Transverse colon (tissue), 4 donors: ENCODE measurements at places on chromosomes 1 and 21. TPM values are rescaled to one million over a fixed set of nuclear protein-coding genes. Genes with fewer than 3 reads are reported as not detected.

DNA sequence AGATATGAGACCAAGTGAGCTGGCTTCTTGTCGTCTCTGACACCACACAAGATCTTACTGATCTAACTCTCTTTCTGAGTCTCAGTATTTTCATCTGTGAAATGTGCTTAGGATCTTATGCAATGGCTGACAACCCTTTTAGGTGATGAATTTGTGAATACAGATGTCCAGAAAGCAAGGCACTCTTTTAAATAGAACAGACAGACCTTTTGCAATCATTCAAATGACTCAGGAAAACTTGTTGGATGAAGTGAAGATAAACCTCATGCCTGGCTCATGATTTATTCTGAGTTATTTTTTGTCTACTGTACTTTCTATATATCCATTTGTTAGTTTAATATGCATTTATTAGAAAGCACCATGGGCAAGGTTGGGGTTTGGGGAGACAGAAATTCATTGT, 411.3 kb downstream of the PTPRU start:
- no peak overlapping the region for H3K27ac ChIP-seq
- H3K4me1 ChIP-seq, result no peaks in the 10 kb centered on the region
- no peaks in the 10 kb centered on the region for H3K27me3 ChIP-seq
- no peak overlapping the region for H3K4me3 ChIP-seq

- no peaks in the 10 kb centered on the region for H3K27me3 ChIP-seq
- peaks cover 42% of the 10 kb centered on the region for H3K4me1 ChIP-seq
- H3K36me3 ChIP-seq, result no peaks in the 10 kb centered on the region
- H3K27ac ChIP-seq, result no peak overlapping the region
- no peak overlapping the region for H3K4me3 ChIP-seq
- peak; percentile 83 for DNase-seq
Measured at GRCh38 chr1:58881471-58881994, 97.7 kb upstream of the JUN start.

DNA sequence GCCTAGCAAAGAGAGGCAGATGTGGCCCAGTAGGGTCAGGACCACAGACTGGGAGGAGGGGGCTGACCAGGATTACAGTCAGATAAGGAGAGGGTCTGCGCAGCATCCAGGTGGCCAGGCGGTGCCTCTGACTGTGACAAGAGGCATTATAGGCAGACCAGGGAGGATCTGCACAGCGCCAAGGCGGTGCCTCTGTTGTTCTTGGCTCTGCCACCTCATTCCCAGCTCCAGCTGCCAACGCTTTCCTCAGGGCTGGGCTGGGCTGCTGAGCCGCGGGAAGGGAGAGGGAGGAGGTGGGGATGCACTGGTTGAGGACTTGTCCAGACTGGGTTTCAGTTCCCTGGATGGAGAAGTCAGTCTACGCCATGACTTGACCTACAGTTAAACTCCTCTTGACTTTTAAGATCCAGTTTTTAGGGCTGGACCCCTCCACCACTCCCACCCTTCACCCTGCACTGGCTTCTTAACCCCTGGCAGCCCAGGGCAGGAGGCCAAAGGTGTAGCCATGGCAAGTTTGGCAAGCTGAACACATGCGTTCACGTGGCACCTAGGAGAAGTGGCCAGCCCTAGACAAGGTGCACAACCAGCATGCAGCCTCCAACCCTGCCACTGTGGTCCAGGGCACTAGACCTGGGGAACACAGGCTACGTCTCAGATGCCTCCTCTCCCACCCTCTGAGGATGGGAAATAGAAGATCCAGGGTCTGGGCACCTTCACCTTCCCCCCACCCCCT, 4.5 kb upstream of the CRABP2 start:
- peak; percentile 63 for DNase-seq
- H3K4me3 ChIP-seq, result no peak overlapping the region
- H3K4me1 ChIP-seq, result peaks cover 43% of the 10 kb centered on the region
- H3K27ac ChIP-seq, result peak overlapping the region; percentile 49
- H3K27me3 ChIP-seq, result peaks cover 9% of the 10 kb centered on the region
- H3K36me3 ChIP-seq, result no peaks in the 10 kb centered on the region

- peak overlapping the region; percentile 22 for H3K27ac ChIP-seq
- peaks cover 5% of the 10 kb centered on the region for H3K4me1 ChIP-seq
- peak; percentile 7 for DNase-seq
- no peaks in the 10 kb centered on the region for H3K36me3 ChIP-seq
- no peak overlapping the region for H3K4me3 ChIP-seq
Measured at GRCh38 chr1:225453797-225454648, 26.2 kb upstream of the LBR start.

- no peak overlapping the region for H3K4me3 ChIP-seq
- no peak overlapping the region for H3K27ac ChIP-seq
- H3K27me3 ChIP-seq, result peaks cover 40% of the 10 kb centered on the region
- peaks cover 13% of the 10 kb centered on the region for H3K4me1 ChIP-seq
Measured at GRCh38 chr1:115336741-115337140, 1.3 kb downstream of the NGF start.

GRCh38 chr1:239417986-239418640, 31.7 kb downstream of the CHRM3 start:
- H3K4me3 ChIP-seq, result no peak overlapping the region
- no peak overlapping the region for H3K27ac ChIP-seq
- H3K36me3 ChIP-seq, result no peaks in the 10 kb centered on the region
- no peaks in the 10 kb centered on the region for H3K27me3 ChIP-seq
- DNase-seq, result no peak

- no peaks in the 10 kb centered on the region for H3K36me3 ChIP-seq
- H3K27ac ChIP-seq, result no peak overlapping the region
- DNase-seq, result no peak
- H3K4me1 ChIP-seq, result no peaks in the 10 kb centered on the region
Measured at GRCh38 chr1:77624102-77624501, 58.4 kb downstream of the ZZZ3 start.

DNA sequence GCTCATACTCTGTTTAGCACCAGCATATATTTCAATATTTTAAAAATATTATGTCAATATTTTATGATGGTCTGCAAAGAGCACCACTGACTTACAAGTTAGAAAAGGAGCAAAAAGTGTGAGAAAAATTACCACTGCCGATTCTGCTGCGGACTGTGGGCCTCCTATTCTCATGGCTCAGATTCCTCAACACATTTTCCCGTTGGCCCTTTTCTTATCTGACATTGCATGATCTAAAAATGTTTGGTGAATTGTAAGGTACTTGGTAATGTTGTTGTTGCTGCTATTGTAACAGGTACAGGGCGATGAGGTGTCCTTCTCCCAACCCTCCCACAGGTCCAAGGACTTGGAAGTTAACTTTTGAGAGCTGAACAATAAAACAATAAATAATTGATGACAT, 737 bp downstream of the C1orf162 start:
- no peaks in the 10 kb centered on the region for H3K27me3 ChIP-seq
- H3K36me3 ChIP-seq, result no peaks in the 10 kb centered on the region
- H3K4me3 ChIP-seq, result no peak overlapping the region
- peaks cover 8% of the 10 kb centered on the region for H3K4me1 ChIP-seq
- no peak for DNase-seq

- no peaks in the 10 kb centered on the region for H3K27me3 ChIP-seq
- H3K4me1 ChIP-seq, result peaks cover 27% of the 10 kb centered on the region
- DNase-seq, result peak; percentile 89
- no peaks in the 10 kb centered on the region for H3K36me3 ChIP-seq
Measured at GRCh38 chr1:204493984-204494280, 673 bp downstream of the PIK3C2B start.

DNA sequence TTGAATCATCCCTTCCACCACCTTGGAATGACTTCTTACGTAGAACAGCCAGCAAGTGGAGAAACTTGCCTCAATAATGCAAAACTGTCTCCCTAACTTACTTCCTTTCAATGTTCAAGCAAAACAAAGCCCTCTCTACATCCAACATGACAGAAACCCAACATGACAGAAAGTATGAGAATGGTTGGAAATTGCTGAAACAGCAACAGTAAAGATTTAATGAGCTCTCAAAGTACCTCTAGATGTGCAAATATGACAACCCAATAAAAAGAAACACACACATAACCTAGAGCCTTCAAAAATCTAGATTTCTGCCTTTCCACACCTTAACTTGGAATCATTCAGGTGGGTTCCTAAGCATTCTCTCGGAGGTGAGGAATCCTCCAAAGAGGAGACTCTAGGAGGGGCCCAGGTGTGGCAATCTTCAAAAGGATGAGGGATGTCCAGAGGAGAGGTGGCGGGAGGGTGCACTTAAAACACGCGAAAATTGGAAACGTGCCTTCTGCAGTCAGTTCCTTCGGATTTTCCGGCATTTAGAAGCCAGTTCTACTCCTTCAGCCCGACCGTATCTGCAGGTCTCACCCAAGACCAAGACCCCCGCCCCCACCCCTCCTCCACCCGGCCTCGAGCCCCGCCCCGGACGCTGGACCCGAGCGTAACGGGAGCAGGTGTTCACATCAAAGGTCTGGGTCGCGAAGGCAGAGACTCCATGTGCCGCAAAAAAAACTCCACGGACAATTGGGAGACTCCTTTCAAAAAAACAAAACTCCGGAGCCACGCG, 996 bp upstream of the MGST3 start:
- no peaks in the 10 kb centered on the region for H3K27me3 ChIP-seq
- peaks cover 31% of the 10 kb centered on the region for H3K4me1 ChIP-seq
- H3K4me3 ChIP-seq, result peak overlapping the region; percentile 72
- H3K36me3 ChIP-seq, result no peaks in the 10 kb centered on the region
- H3K27ac ChIP-seq, result peak overlapping the region; percentile 90

DNA sequence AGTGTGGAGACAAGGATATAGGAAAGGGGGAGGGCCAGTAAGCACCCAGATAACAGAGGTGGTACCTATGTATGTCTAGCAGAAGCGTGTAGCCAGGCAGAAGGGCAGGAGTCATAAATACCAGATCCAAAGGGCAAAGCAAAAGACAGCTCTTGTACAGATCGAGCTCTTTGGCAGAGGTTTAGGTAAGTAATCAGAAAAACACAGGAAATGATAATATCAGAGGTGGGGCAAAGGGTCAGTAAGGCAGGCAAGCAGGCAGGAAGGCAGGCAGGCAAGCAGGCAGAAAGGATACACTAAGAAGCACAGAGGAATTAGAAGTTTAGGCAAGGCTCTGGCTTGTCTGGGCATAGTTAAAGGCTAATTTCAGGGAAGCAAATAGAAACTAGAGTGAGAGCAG, 22.7 kb upstream of the SLFNL1 start:
- H3K27me3 ChIP-seq, result no peaks in the 10 kb centered on the region
- no peaks in the 10 kb centered on the region for H3K36me3 ChIP-seq
- peak; percentile 35 for DNase-seq

GRCh38 chr1:186093437-186093836, 281.6 kb downstream of the TPR start:
- no peak overlapping the region for H3K27ac ChIP-seq
- no peak for DNase-seq
- no peaks in the 10 kb centered on the region for H3K36me3 ChIP-seq
- no peaks in the 10 kb centered on the region for H3K27me3 ChIP-seq

GRCh38 chr1:172671591-172671990, 12.7 kb downstream of the FASLG start:
- H3K27me3 ChIP-seq, result no peaks in the 10 kb centered on the region
- DNase-seq, result no peak
- no peaks in the 10 kb centered on the region for H3K4me1 ChIP-seq
- H3K36me3 ChIP-seq, result no peaks in the 10 kb centered on the region

GRCh38 chr1:10380594-10381275, 18.1 kb upstream of the PGD start:
- DNase-seq, result no peak
- H3K4me1 ChIP-seq, result no peaks in the 10 kb centered on the region
- H3K36me3 ChIP-seq, result no peaks in the 10 kb centered on the region
- H3K27ac ChIP-seq, result peak overlapping the region; percentile 6
- H3K4me3 ChIP-seq, result no peak overlapping the region

DNA sequence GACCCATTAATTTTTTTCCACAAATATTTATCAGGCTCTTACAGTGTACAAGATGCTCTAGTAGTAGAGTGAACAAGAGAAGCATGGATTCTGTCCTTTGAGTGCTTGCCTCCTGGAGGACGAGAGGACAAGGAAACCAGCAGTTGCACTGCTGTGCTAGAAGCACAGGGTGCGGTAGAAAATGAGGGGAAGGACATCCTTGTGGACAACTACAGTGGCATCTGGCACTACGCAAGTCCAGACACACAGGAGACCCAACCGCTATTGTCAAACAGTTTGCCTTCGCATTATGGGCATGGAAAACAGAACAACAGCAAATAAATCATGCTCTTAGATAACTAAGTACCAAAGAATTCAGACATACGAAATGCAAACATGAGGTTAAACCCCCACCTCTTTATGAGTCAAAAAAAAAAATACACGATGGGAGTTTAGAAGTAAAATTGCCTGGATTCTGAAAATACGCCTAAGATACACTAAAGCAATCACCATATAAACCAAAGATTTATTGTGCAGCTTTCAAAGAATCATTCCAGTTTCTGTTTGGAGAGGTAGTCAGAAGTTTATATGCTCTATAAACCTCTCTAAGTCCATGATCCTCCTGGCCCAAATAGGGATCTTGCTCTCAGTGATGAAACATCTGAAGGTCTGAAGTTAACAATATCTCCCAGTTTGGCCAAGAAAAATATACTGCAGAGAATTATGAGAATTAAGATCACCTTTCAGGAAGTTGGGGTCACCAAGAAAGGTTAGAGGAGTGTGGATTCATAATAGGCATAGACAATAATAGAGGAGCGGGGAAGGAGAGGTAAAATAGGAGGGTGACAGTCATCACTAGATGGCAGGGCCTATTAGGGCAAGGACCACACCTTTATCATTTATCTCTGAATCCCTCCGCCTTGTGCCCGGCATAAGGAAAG, 307.8 kb downstream of the NFIA start:
- H3K4me3 ChIP-seq, result no peak overlapping the region
- no peaks in the 10 kb centered on the region for H3K27me3 ChIP-seq
- DNase-seq, result no peak
- H3K27ac ChIP-seq, result peak overlapping the region; percentile 54

The CA6 gene
- total RNA-seq, result not detected

- no peaks in the 10 kb centered on the region for H3K4me1 ChIP-seq
- H3K27ac ChIP-seq, result no peak overlapping the region
- no peaks in the 10 kb centered on the region for H3K36me3 ChIP-seq
- no peak overlapping the region for H3K4me3 ChIP-seq
- no peak for DNase-seq
Measured at GRCh38 chr1:43779266-43779665, 71.9 kb downstream of the ST3GAL3 start.

The CRYAA gene
- total RNA-seq, result not detected

The OPRD1 gene
- under 0.01 TPM for total RNA-seq

DNA sequence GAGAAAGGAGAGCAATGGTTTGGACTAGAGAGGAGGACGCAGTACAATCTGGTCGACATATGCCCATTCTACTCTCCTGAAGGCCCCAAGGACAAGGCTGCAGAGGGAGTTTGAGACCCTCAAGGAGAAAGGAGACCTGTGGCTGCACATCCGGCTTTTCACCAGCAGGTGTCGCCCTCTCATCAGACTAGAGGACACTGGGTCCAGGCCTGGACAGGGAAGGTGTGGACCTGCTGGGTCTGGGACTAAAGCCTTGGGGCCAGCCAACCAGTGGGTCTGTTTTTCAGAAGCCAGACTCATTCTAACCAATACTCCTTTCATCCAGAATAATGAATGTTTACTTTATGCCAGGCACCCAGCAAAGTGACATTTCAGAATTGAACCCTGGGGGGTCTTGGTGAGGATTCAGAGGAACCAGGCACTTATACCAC, 5.0 kb downstream of the SRARP start:
- no peaks in the 10 kb centered on the region for H3K27me3 ChIP-seq
- no peak overlapping the region for H3K4me3 ChIP-seq
- H3K36me3 ChIP-seq, result no peaks in the 10 kb centered on the region
- H3K27ac ChIP-seq, result no peak overlapping the region
- H3K4me1 ChIP-seq, result peaks cover 18% of the 10 kb centered on the region
- peak; percentile 82 for DNase-seq
